ENCODE measurements at places on chromosomes 5 and 9. TPM values are rescaled to one million over a fixed set of nuclear protein-coding genes. Genes with fewer than 3 reads are reported as not detected.
A peak's percentile ranks its signal among the peaks of the same experiment; 100 is the strongest.

DNA sequence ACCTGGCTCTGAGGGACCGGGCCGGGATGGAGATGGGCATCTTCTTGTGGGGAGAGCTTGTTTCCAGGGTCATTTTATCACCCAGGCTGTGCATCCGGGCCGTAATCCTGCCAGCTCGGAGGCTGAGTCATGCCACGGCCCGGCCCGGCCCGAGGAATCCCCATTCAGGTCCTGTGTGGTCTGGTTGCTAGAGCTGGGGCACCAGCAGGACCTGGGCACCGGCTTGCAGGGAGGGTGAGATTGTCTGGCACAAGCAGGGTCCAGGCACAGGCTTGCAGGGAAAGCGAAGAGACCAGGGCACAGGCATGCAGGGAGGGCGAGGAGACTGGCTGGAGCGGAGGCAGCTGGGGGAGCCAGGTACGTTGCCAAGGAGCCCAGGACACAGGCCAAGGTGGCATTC lies 106.8 kb downstream of the RXRA start:
- no peak overlapping the region for H3K4me3 ChIP-seq
- no peaks in the 10 kb centered on the region for H3K27me3 ChIP-seq
- no peaks in the 10 kb centered on the region for H3K36me3 ChIP-seq
- DNase-seq, result no peak

DNA sequence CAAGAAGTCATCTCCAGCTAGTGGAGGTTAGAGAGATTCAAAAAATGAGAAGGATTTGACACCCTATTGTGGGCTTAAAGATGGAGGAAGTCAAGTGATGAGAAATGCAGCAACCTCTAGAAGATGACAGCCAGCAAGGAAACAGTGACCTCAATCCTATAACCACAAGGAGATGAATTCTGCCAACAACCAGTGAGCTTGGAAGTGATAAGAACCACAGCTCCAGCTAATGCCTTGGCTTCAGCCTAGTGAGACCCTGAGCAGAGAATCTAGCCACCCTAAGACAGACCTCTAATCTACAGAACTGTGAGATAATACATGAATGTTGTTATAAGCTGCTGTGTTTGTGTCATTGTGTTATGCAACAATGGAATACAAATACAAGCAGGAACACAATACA lies 262.4 kb downstream of the GRIA1 start:
- no peak overlapping the region for H3K27ac ChIP-seq
- H3K27me3 ChIP-seq, result no peaks in the 10 kb centered on the region
- H3K4me1 ChIP-seq, result no peaks in the 10 kb centered on the region
- no peaks in the 10 kb centered on the region for H3K36me3 ChIP-seq
- no peak for DNase-seq

GRCh38 chr9:121652021-121652837 lies 795 bp downstream of the DAB2IP start:
- peak overlapping the region; percentile 97 for H3K27ac ChIP-seq
- peaks cover 70% of the 10 kb centered on the region for H3K4me1 ChIP-seq
- peak; percentile 64 for DNase-seq
- H3K4me3 ChIP-seq, result peak overlapping the region; percentile 66

Gene ANKRD18A
- polyA plus RNA-seq, result 2.2 TPM

Gene MZB1
- polyA plus RNA-seq, result 0.72 TPM

- no peak overlapping the region for H3K27ac ChIP-seq
- H3K4me3 ChIP-seq, result no peak overlapping the region
- no peak for DNase-seq
- no peaks in the 10 kb centered on the region for H3K27me3 ChIP-seq
- H3K36me3 ChIP-seq, result no peaks in the 10 kb centered on the region
- peaks cover 10% of the 10 kb centered on the region for H3K4me1 ChIP-seq
Observed at GRCh38 chr9:98412101-98412842, 156.8 kb upstream of the TBC1D2 start.

Gene SLC36A3
- not detected for polyA plus RNA-seq

GRCh38 chr9:86286278-86286677 lies 3.9 kb upstream of the ISCA1 start:
- no peaks in the 10 kb centered on the region for H3K27me3 ChIP-seq
- DNase-seq, result no peak
- peaks cover 2% of the 10 kb centered on the region for H3K4me1 ChIP-seq
- H3K27ac ChIP-seq, result no peak overlapping the region

GRCh38 chr5:73031839-73032238 lies 76.0 kb downstream of the FCHO2 start:
- no peak for DNase-seq
- H3K27me3 ChIP-seq, result no peaks in the 10 kb centered on the region
- H3K4me3 ChIP-seq, result no peak overlapping the region
- H3K4me1 ChIP-seq, result no peaks in the 10 kb centered on the region
- peaks cover 64% of the 10 kb centered on the region for H3K36me3 ChIP-seq

GRCh38 chr5:148909040-148909439 lies 82.6 kb downstream of the ADRB2 start:
- no peak overlapping the region for H3K4me3 ChIP-seq
- H3K36me3 ChIP-seq, result no peaks in the 10 kb centered on the region
- no peak for DNase-seq

GRCh38 chr5:168216989-168217388 lies 74.5 kb upstream of the WWC1 start:
- no peak for DNase-seq
- no peaks in the 10 kb centered on the region for H3K36me3 ChIP-seq
- H3K4me3 ChIP-seq, result no peak overlapping the region
- H3K4me1 ChIP-seq, result peaks cover 8% of the 10 kb centered on the region
- H3K27me3 ChIP-seq, result no peaks in the 10 kb centered on the region

Gene TNC
- polyA plus RNA-seq, result 12.5 TPM

Gene ENC1
- polyA plus RNA-seq, result 1.4 TPM

DNA sequence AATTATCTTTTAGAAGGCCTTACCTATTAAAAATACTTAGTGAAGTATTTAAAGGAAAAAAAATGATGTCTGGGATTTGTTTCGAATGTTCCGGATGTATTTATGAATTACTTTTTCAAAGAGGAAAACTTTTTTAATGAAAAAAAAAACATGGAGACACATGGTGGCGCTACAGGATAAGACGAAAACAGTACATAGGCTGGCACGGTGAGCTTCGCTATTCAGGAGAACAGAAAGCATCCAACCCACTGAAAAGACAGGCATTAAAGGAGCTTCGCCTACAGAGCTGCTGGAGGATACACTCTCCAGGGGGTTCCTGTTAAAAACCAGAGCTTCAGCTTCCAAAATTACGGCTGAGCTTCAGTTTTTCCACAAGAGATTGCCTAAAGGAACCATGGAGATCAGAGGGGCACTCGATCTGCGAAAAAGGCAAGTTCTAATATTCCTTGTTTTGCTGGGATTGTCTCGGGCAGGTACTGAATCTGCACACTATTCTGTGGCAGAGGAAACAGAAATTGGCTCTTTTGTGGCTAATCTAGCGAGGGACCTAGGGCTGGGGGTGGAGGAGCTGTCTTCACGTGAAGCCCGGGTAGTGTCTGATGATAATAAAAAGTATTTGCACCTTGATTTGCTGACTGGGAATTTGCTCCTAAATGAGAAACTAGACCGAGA lies at the start of gene PCDHB14:
Gene PCDHB14, plus strand, starts transcription at position 232 of the 672 bp plus-strand sequence. Its CDS starts 163 bp downstream, at position 395.
- DNase-seq, result no peak
- no peak within 1 kb of the TSS for H3K27ac ChIP-seq
- peaks cover 4% of the 10 kb centered on the region for H3K36me3 ChIP-seq
- H3K4me1 ChIP-seq, result no peaks in the 10 kb centered on the region
- H3K27me3 ChIP-seq, result no peaks in the 10 kb centered on the region

Gene ADCY2
- 0.11 TPM for polyA plus RNA-seq

DNA sequence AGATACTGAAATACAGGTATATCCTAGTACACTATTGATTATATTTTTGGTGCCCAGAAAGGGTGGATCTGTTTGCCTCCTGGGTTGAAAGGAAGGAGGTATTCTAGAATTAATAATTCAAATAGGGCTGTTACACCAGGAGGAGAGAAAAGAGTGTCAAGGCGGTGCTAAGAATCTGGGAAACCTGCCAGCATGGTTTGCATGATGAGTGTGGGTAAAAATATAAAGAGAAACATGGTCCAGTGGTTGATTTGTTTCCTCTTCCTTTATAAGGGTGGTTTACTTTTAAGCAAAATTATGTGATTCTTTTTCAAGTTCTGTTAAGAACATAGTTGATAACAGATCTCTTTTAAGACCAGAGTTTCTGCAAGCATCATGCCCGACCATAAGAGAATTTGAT lies 69.4 kb upstream of the NFIB start:
- no peaks in the 10 kb centered on the region for H3K27me3 ChIP-seq
- H3K4me3 ChIP-seq, result no peak overlapping the region
- H3K4me1 ChIP-seq, result no peaks in the 10 kb centered on the region
- no peaks in the 10 kb centered on the region for H3K36me3 ChIP-seq
- no peak overlapping the region for H3K27ac ChIP-seq

Gene DMGDH
- polyA plus RNA-seq, result 0.25 TPM

DNA sequence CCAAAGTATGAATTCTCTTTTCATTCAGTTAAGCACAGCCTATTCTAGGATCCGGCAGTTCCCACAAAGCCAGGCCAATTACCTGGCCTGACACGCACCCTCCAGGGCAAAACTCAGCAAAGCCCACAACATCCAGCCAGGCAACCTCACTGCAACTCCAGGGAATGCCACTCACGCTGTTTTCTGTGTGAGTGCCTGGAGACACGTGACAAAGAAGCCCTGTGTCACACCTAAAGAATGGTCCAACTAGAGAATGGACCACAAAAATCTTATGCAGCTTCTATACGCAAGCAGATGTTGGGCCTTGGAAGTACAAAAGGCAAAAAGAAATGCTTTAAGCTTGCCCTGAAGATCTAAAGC lies 20.2 kb downstream of the RETREG1 start:
- no peak for DNase-seq
- H3K36me3 ChIP-seq, result no peaks in the 10 kb centered on the region
- no peak overlapping the region for H3K4me3 ChIP-seq
- H3K4me1 ChIP-seq, result peaks cover 15% of the 10 kb centered on the region

Gene CEP78
- 1.1 TPM for polyA plus RNA-seq

GRCh38 chr5:53029608-53030007 lies 40.5 kb downstream of the ITGA2 start:
- peaks cover 2% of the 10 kb centered on the region for H3K4me1 ChIP-seq
- no peak for DNase-seq
- no peak overlapping the region for H3K27ac ChIP-seq
- no peak overlapping the region for H3K4me3 ChIP-seq

- no peak for DNase-seq
- H3K4me1 ChIP-seq, result peaks cover 20% of the 10 kb centered on the region
- no peaks in the 10 kb centered on the region for H3K36me3 ChIP-seq
- no peak overlapping the region for H3K27ac ChIP-seq
- H3K27me3 ChIP-seq, result no peaks in the 10 kb centered on the region
Observed at GRCh38 chr9:78292716-78293497, 4.0 kb upstream of the PSAT1 start.

DNA sequence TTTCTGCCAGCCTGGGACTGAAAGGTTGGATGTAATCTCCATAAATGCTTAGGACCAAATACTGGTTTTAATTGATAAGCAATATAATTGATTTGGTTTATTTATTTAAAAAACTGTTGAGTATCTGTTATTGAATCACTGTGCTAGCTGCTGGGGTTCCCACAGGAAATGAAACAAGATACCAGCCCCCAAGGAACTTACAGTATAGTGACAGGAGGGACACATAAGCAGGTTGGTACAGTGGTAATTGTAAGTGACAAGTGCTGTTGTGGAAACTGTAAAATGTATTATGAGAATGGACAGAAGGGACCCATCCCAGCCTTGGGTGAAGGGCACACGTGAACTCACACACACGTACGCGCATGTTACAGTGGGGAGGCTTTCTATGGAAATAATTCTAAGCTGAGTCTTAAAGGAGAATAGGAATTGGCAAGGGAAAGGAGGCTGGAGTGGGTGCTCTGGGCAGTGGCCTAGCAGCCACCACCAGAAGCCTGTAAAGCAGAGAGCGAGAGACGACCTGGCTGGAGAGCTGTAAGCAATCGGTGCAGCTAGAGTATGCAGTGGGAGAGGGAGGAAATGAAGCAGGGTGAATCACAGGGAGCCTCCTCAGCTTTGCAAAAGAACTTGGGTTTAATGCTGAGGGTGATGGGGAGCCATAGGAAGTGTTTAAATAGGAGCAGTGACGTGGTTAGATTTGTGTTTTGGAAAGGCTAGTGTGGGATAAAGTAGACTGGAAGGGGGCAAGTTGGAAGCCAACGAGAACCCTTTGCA lies 39.3 kb downstream of the GLRA1 start:
- H3K36me3 ChIP-seq, result no peaks in the 10 kb centered on the region
- H3K27me3 ChIP-seq, result no peaks in the 10 kb centered on the region
- peaks cover 7% of the 10 kb centered on the region for H3K4me1 ChIP-seq

Gene SOWAHA
- polyA plus RNA-seq, result 0.03 TPM

Gene CCDC152
- polyA plus RNA-seq, result 0.42 TPM

GRCh38 chr5:125659316-125660023 lies 763.7 kb upstream of the GRAMD2B start:
- H3K4me1 ChIP-seq, result no peaks in the 10 kb centered on the region
- no peaks in the 10 kb centered on the region for H3K36me3 ChIP-seq

Gene DAPK1
- polyA plus RNA-seq, result 1.0 TPM

DNA sequence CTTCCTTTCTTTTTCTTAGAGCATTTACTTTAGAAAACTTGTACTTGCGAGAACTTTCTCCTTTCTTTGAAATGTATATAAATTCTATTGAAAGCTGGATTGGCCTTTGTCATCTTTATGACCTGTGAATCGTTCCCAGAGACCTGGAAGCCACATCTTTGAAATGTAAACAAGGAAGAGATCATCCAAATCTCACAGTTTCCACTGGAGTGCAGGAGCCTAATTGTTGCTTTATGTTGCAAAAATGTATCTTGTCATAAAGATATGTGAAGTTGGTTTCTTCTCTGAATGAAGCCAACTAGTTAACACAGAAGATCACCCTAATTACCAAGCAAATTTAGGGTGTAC lies 1101.8 kb downstream of the TAF11L14 start:
- H3K4me3 ChIP-seq, result no peak overlapping the region
- no peak overlapping the region for H3K27ac ChIP-seq
- DNase-seq, result no peak
- no peaks in the 10 kb centered on the region for H3K27me3 ChIP-seq

DNA sequence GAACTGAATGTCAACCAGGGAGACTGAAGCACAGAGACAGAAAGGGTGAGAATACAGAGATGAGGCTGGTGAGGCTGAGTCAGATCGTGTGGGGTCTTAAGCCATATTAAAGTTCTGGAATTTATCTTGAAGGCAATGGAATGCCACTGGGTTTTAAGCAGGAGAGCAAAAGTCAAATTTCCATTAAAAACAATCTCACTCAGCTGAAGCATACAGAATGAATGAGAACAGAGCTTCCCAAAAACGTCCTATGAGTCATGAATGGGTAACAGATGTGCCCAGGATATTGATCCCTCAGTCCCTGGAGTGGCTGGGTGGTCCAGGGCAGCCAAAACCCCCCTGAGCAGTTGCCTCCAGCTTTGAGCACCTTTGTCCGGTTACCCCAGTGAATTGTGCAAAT lies 44.9 kb downstream of the PFDN1 start:
- no peaks in the 10 kb centered on the region for H3K27me3 ChIP-seq
- H3K27ac ChIP-seq, result no peak overlapping the region
- peaks cover 14% of the 10 kb centered on the region for H3K36me3 ChIP-seq

DNA sequence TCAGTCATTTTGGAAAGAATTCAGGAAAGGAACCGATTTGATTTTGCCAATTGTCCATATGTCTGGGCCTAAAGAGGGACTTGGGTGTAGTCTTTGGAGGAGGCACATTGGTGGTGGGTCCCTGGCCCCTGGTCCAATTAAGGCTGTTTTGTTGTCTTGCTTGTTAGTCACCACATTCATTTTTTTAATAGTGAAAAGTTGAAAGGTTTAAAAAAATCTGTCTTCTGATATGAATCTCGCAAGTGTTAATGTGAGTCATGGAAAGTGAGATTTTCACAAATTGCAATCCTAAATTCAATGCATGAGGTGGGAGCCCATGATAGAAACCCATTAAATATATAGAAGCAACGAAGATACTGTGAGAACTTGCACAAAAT lies 165.9 kb upstream of the OTULINL start:
- DNase-seq, result no peak
- no peak overlapping the region for H3K27ac ChIP-seq
- H3K27me3 ChIP-seq, result no peaks in the 10 kb centered on the region
- peaks cover 57% of the 10 kb centered on the region for H3K36me3 ChIP-seq
- peaks cover 5% of the 10 kb centered on the region for H3K4me1 ChIP-seq
- no peak overlapping the region for H3K4me3 ChIP-seq

Gene PCDHB7
- polyA plus RNA-seq, result 0.44 TPM
